ENCODE measurements at places on chromosomes 11 and 22.

- DNase-seq: no peak
Measured at GRCh38 chr22:32822179-32822877, 20.8 kb downstream of the TIMP3 start.

DNA sequence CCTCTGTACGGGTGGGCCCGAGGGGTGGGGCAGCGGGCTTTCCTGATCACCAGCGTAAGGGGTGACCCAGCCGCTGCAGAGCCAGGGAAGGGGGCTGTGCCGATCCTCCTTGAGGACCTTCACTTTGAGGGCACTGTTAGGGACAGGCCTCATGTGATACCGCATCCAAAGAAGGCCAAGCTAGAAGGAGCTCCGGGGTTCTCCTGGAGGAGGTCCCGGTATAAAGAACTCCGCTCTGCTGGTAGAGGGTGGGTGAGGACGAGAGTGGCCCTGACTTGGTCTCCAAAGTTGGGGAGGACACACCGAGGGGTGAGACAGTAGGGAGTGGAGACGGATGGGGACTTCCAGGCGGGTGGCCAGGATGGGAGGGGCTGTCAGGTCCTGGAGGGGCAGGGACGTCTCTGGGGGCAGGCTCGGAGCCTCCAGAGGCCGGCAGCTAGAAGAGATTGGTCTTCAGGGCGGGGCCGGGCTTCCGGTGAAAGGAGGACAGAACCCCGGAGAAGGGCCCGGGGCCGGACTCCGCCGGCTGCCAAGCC is 4.6 kb downstream of the PHOX2A start:
- DNase-seq: no peak

- no peak for DNase-seq
Measured at GRCh38 chr22:39825661-39826102, 67.9 kb downstream of the ENTHD1 start.

GRCh38 chr11:77406396-77406795 is 67.5 kb downstream of the PAK1 start:
- DNase-seq: no peak

DNA sequence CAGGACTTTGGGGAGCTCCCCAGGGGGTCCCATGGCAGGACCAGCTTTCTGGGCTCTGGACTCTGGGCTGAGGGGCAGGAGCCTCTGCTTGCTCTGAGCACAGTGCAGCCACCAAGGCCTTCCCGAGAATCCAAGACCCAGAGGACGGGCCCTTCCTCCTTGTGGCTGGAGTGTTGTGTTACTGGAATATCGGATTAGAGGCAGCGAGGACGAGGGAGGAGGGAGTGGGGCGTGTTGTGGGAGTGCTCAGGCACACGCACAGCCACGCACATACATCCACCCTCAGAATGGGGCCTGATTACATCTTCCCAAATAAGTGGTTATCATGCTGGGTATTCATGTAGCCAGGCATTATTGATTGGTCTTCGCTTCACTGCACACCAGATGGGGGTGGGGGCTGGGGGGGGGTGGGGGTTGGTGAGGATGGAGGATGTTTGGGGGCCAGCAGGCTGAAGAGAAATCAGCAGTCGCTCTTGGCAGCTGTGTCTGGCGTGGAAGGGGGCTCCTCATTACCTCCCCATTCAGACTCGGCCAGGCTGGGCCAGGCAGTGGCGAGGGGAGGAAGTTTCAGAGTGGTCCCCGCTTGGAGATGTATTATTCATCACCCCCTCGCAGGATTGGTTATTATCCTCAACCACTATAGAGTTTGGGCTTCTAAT is 120.9 kb downstream of the ST3GAL4 start:
- DNase-seq: no peak

- DNase-seq: no peak
Measured at GRCh38 chr11:89495951-89496350, 4.8 kb upstream of the NOX4 start.

GRCh38 chr11:6249770-6250555 is 9.7 kb upstream of the CCKBR start:
- no peak for DNase-seq

DNA sequence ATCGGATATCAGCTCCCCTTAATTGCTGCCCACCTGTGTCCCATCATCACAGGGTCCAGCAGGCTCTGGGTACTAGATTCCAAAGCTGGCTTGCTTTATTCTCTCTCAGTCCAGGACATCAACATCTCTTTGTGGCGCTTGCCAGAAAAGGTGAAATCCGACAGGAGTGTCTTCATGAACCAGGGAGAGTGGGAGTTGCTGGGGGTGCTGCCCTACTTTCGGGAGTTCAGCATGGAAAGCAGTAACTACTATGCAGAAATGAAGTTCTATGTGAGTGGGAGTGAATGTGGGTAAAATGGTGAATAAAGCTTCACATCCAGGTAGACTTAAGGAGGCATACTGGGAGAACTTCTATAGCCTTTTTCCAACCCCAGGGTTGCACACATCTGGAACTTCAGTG is 11.0 kb downstream of the HTR3A start:
- DNase-seq: no peak

- no peak for DNase-seq
Measured at GRCh38 chr11:132451942-132452601, 1080.2 kb downstream of the OPCML start.

DNA sequence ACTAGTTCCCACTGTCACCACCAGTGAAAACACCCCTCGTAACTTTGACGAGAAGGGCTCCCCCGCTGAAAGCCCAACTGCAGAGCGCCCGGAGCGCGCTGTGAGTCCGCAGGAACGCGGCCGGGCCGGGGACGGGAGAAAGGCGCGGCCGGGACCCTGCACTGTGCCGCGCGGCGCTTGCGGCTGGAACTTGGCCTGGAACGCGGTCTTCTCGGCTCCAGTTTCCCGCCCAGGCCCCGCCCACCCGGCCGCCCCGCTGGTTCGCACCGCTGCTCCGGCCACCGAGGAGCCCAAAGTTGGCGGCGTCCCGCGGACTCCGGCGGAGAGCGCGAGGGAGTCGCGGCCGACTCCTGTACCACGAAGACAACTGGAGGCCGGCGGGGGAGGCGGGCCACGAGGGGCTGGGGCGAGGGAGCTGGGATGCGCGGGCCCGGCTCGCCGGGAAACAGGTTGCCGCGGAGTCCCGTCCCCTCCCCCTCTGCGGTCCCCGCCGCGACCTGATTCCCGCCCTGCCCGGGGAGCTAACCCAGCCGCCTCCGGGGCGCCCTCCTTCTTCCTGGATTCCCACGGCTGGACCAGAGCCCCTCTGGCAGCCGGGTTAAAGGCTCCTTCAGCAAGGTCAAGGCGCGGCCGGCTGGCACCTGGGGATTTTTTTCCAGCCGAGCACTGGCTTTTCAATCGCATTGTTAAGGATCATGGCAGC is 3.4 kb downstream of the TENM4 start:
- peak; percentile 62 for DNase-seq

GRCh38 chr11:7278314-7278917 is 26.7 kb downstream of the SYT9 start:
- peak; percentile 12 for DNase-seq

GRCh38 chr11:65779669-65779918 is 1.2 kb downstream of the AP5B1 start:
- no peak for DNase-seq

DNA sequence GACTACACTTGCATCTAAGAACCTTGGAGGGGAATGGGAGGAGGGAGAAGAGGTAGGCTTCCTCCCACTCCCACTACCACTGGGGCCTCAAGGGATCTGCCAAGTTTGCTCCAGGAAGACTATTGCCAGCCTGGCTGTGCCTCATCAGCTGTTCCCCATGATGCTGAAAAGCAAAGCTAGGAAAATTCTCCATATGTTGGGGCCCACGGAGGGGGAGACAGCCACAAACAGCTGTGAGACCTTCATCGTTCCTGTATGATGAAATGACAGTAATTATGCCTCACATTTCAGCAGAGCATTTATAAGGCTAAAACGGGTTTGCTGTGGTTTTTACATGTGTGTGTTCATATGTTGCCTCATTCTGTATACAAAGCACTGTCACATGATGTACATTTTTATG is 6.7 kb downstream of the DSCAML1 start:
- DNase-seq: no peak

- no peak for DNase-seq
Measured at GRCh38 chr11:1558775-1559110, 13.3 kb downstream of the DUSP8 start.

- DNase-seq: no peak
Measured at GRCh38 chr11:121566279-121567168, 113.8 kb upstream of the SORL1-AS1 start.

DNA sequence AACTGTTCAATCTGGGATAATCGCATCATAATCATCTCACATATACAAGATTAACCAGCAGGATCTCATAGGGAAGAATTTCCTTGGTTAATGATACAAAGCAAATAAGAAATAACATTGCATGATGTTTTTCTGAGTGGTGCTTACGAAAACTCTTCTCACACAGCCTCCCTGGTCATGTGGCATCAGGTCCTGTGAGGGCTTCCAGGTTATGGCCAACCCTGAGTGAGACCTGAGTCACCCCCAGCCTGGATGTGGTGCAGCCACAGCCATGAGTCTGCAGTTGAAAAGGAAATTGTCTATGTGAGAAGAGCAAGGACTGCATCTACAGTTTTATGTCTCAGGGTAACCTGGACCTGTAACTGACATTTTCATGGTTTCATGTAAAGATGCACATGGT is 90.5 kb upstream of the XKR3 start:
- no peak for DNase-seq

GRCh38 chr22:49853981-49854831 is 562 bp downstream of the ZBED4 start:
- DNase-seq: no peak

- no peak for DNase-seq
Measured at GRCh38 chr11:24645563-24645962, 148.7 kb downstream of the LUZP2 start.

GRCh38 chr11:3638513-3638912 is 3.3 kb downstream of the ART5 start:
- no peak for DNase-seq

DNA sequence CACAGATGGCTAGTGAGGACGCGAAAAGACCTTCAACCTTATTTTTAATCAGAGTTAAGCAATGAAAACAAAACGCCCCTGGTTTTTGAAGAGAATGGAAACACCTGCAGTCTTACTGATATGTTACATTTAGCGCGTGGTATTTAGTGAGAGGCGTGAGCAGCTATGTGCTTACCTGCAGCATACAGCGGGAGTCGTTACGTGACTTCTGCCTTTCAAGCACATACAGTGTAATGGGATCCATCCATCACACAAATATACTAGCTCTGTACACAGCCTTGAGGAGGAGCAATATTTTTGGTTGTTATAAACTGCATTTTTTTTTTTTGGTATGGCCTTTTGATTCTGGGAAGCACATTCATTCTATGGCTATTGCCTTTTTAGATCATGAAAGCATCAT is 5.5 kb downstream of the KRTAP5-2 start:
- DNase-seq: no peak

DNA sequence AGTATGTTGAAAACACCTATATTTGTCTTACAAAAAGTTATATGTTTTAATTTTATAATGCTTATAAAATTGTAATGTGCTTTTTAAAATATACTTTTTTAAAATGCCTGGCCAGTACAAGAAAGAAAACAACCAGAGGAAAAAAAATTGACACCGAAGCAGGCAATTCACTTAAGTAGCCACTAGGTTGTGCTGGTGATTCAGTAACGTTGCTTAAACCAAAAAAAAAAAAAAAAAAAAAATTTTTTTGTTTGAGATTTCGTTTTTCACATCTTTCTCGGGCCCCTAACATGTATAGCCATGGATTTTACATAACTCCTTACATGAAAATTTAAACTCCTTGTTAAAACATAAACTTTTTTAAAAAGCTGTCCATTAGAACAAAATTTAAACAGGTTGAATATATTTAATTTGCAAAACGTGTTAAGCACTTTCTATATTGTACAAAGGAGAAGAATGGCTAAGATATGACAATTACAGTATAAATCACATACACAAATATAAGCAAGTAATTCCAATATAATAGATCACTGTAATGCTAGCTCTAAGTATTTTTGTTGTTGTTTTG is 9.2 kb downstream of the OR8B4 start:
- DNase-seq: no peak

- DNase-seq: no peak
Measured at GRCh38 chr22:19853879-19854777, 546 bp downstream of the GNB1L start.

GRCh38 chr11:1864831-1865665 is 12.2 kb downstream of the LSP1 start:
- no peak for DNase-seq

- no peak for DNase-seq
Measured at GRCh38 chr11:133049244-133050019, 482.9 kb downstream of the OPCML start.

GRCh38 chr11:18608376-18608775 is 8.8 kb downstream of the MISFA start:
- no peak for DNase-seq

DNA sequence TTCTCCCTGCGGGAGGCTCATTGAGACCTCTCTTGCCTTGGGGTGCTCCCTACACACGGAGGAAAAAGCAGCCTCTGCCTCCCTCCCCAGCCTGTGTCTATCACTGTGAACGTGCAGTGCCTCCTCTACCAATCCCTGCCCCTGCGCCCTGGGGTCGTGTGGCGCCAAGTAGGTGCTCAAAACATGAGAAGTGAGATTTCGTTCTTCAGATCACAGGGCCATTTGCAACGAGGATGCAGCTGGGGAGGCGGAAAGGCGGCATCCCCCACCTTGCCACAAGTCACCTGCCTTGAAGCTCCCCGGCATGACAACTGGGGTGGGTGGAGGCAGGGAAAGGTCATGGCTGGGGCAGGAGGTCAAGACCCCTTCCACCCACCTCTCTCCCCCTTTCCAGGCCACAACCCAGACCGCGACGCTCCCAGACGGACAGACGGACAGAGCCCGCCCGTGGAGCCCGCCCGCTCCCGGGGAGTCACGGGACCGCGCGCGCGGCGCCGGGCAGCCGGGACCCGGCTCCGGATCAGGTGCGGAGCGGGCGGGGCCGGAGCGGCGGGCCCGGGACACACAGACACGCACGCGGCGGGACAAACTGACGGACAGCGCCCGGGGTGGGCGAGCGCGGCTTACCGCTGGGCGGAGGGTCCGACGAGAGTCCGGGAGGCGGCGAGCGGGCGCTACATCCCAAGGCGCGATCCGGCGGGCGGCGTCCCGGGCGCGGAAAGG is 485 bp downstream of the KCNJ4 start:
- DNase-seq: no peak

Data from left renal pelvis (tissue), 4 donors.